Activated CD8-positive, alpha-beta memory T cell treated with anti-CD3 and anti-CD28 coated beads for 1 hour (primary cell): ENCODE measurements at places on chromosomes 3 and 15.

DNA sequence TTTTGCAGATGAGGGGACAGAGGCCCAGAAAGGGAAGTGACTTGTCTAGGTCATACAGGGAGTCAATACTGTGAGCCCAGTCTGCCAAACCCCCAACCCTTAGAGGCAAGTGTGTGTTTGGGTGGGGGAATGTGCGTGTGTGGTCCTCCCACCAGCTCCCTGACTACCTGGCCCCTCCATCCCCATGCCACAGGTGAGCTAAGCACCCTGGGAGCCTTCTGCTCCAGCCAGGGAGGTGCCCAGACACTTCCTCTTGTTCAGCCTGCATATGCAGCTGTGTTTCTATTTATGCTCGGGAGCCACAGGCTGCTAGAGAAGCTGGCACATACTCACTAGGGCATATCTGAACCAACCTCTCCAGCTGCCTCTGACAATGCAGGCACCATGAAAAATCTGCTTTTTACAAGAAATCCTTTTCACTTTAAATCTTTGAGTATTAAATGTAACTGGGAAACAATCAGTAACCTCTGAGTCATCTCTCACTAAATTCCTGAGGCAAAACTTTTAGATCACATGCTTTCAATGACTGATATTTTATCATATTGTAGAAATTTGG lies 20.7 kb downstream of the TBC1D2B start:
- DNase-seq: no peak

- no peak for DNase-seq
Measured at GRCh38 chr15:46735115-46735514, 982.2 kb upstream of the SEMA6D start.

DNA sequence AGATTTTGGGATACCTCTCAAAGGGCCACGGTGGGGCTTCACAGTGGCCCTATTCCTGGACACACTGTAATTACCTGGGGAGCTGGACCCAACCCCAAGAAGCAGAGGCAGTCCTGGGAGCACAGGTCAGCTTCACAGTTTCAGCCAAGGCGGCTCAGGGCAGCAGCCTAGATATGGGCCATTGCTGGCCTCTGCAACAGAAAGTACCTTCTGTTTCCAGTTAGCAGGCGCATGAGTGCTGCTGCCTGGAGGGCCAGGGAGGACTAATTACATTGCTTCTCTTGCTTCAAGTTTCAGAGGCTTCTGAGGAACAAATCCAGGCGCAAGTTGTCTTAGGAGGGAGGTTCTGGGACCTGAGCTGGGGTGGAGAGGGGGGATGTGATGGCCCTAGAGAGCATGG lies 13.5 kb upstream of the DUSP7 start:
- DNase-seq: no peak

GRCh38 chr15:66631616-66632263 lies 65.9 kb upstream of the LCTL start:
- no peak for DNase-seq

DNA sequence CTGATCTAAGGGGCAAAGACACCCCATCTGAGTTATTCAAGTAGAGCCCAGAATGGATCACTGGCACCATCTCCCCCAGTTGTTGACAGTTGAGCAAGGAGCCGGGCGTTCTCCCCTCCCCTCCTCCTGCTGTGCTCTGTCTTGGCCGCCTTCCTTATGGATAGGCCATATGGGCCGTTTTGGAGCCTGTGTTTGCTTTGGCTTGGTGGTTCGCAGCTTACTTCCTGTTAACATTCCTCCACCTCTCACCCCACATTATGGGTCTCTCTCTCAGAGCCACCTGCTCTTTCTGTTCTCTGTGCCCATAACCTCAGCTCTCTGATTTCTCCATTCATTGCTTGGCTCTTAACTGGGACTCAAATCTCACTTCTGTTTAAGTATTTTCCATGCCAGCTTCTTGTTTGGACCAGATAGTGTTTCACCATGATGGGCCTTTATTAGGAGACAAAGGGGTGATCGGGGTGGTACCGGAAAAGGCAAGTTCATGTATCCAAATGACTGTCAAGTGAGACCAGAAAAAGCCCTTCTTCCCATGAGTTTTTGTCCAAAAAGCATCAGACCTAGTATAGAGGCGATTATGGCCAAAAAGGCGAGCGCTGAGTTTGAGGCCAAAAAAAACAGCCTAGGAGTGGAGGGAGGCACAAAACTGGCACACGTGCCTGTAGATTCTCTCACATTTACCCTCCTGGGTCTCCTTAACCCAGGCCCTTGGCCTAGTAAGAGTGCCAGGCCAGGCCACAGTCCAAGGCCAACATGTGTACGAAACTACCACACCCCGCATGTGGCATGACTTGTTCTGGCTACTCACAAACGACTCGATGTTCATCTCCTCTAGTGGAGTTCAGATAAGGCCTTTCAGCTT lies 62.6 kb downstream of the DUT start:
- DNase-seq: no peak

- no peak for DNase-seq
Measured at GRCh38 chr3:178669022-178669601, 132.9 kb downstream of the KCNMB2 start.

DNA sequence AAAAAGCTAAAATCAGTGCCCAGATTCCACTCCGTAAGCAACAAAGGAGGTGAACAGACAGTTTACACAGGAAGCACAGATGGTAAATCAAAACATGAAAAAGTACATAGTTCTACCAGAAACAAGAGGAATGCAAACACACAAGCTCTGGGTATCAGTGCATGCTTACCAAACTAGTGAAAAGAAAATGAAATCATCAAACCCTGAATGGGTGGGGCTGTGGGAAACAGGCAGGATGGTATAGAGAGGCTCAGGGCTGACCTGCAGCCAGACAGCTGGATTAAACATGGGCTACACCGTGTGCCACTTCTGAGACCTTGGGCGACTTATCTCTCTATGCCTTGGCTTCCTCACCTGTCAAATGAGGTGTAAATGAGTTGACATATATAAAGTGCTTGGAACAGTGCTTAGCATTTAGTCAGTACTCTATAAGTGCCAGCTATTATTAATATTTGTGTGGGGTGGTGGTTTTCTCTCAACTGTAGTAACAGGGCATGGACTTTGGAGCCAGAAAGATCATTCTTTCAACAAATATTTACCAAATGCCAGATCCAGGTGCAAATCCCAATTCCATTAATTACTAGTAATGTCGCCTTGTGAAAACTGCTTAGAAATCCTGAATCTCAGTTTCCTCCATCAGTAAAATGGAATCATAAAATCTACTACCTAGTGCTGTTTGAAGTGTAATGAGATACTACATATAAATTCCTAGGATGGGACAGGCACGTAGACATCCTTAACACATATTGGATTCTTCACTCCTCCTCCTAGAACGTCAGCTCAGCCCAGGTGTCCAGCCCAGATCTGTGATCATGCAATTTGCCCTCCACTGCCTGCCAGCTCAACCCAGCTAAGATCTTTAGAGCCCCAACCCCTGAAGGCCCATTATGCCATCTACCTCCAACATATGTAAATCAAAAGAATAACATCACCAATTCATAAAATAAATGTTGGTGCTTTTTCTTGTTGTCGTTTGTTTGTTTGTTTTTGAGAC lies 55.5 kb upstream of the SMAD3 start:
- no peak for DNase-seq

DNA sequence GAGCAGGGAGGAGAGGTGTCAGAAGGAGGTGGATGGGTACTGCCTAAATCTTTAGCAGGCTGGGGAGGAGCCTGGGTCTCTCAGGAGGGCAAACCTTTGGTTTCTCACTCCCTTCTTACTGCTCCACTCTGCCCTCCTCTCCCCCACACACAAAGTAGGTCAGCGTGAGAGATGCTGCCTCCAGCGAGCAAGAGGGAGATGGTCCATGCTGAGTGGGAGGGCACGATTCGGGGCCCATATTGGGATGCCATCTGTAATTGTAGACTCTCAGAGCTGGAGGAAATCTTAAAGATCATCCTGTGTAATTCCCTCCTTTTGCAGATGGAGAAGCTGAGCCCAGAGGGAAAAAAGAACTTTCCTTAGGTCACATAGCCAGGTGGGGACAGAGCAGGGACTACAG lies 34.2 kb upstream of the SYN2 start:
- DNase-seq: no peak
